Activated CD4-positive, alpha-beta T cell treated with anti-CD3 and anti-CD28 coated beads, Interleukin-2, amount 10 ng/mL, durations not matched to agents 24 days and 14 days (primary cell): ENCODE measurements at places on chromosomes 2 and 18.

DNA sequence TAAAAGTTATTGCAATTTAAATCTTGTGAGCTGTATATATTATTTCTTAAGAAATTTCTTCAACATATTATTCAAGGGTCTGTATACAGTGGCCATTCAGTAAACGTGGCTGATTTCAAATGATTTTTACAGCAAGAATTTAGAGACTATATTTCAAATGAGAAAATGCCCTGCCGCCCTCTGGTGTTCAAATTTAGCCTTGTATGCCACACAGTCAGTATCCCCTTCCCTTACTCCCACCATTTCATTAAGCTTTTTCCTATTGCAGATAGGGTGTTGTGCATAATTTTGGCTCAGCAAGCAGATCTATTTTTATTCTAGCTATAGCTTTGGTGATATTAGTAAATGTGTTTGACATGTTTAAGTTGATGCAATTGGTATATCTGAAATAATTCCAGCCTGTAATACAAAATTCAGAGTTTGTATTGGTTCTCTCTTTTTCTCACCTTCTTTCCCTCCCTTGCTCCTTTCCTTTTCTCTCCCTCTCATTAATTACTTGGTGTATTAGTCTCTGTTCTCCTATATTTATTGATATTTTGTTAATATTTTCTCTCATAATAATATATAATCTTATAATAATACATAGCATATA is 22.8 kb upstream of the SCN7A start:
- no peak for DNase-seq

DNA sequence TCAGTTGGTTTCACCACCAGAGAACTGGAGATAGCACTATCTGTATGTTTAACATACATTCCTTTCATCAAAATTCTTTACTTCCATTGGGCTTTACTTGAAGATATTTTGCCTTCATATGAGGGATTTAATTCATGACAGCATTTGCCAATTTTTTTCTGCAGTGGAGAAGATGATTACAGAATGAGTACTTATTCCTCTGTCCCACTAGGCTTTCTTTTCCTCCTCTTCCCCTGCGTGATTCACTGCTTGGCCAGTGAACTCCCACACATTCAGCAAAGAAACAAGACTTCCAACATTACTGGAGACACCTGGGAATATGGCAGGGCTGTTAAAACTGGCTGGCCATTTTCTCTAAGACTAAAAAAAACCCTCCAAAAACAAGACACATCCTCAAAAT is 425.8 kb upstream of the KCNH7 start:
- DNase-seq: no peak

GRCh38 chr2:171741189-171741588 is 53.9 kb downstream of the DYNC1I2 start:
- DNase-seq: peak; percentile 28

DNA sequence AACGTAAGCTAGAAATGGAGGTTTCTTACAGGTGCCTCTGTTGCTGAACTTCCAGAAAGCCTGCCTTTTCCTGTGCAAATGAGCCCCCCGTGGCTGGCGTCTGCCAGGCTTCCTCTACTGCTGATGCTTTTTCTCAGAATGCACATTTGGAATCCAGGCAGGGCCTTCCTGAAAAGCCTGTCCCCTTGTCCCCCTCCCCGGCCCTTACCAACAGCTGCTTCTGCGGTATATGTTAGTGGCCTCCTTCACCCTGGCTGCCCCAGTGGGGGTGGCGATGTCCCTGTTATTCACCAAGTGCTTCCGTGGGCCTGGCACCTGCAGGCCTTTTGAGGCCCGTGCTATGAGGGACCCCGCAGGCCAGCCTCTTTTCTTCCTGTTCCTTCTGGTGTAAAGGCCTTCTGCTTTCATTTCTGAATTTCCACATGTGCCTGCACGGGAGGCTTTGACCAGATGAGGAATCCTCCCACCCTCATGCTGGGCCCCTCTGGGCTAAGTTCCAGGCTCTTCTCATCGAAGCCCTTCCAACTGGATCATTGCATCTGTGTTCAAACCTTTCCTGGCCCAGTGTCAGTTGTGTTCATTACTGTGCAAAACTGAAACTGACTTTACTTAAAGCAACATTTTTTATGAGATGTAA is 10.4 kb downstream of the CNDP2 start:
- DNase-seq: no peak

DNA sequence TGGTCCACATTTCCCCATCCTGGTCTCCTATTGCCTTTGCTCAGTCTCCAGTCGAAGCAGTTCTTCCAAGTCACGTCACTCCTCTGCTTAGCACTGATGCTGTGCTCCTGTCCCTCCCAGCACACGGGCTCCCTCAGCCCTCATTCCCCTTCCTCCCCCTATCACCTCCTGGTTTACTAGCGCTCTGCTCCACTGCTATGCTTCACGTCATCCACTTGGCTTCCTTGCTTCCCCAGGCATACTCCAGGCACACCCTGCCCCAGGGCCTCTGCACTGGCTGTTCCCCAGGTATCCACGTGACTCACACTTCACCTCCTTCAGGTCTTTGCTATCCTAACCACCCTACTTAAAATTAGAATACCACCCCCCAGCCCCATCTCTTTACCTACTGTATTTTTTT is 269.3 kb downstream of the GLI2 start:
- no peak for DNase-seq

DNA sequence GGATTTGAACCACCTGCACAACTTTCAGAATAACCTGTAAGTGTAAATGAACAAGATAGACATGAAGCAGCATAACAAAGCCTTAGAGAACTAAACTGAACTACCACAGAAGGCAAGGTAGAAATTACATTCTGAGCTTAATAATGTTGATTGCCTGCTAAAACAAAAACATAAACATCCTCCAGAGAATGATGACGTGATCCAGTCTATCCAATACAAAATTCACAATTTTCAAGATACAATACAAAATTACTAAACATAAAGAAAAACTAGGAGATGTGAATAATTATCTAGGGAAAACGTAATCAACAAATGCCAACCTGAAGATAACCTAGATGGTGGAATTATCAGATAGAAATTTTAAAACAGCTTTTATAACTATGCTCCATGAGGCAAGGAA is 40.7 kb upstream of the EGR4 start:
- no peak for DNase-seq

- peak; percentile 75 for DNase-seq
These were observed 244.9 kb upstream of the CXCR4 start for GRCh38 chr2:136362676-136363390.

DNA sequence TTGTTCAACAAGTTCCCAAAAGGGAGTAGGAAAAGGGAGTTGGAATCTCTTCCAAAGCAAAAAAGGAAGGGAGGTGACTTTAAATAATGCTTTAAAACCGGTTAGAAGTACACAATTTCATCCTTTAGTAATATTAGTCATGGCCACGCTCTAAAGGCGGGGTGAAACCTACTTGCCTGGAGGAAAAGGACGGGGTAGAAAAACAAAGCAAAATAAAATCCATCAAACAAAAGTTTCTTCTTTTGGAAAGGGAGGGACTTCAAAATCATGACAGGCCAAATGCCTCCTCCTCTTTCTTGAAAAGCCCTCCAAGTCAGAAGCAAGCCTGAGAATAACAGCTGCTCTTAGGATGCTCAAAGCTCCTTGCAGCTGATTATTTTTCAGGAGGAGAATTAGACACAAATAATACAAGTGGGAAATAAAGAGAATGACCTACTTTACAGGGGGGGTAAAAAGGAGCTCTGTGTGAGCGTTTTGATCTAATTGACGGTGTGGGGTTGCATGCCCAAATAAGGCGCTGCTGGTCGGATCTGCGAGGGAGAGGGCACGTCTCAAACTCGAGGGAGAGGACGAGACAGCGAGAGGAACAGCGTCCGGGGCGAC is 1.8 kb upstream of the NPAS2 start:
- peak; percentile 62 for DNase-seq

GRCh38 chr18:75066936-75067335 is 142.0 kb downstream of the PTGR3 start:
- no peak for DNase-seq

GRCh38 chr2:36919041-36919837 is 47.1 kb downstream of the STRN start:
- DNase-seq: no peak

DNA sequence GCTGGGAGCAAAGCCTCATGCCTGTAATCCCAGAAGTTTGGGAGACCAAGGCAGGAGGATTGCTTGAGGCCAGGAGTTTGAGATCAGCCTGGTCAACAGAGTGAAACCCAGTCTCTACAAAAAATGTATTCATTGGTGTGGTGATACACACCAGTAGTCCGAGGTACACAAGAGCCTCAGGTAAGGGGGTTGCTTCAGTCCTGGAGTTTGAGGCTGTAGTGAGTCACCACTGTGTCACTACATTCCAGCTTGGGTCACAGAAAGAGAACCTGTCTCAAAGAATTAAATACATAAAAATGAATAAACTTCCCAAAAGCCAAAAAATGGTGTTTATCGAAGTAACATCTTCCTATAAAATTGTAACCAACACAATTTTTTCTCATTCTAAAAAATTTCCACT is 568.1 kb upstream of the LINC00305 start:
- DNase-seq: no peak

DNA sequence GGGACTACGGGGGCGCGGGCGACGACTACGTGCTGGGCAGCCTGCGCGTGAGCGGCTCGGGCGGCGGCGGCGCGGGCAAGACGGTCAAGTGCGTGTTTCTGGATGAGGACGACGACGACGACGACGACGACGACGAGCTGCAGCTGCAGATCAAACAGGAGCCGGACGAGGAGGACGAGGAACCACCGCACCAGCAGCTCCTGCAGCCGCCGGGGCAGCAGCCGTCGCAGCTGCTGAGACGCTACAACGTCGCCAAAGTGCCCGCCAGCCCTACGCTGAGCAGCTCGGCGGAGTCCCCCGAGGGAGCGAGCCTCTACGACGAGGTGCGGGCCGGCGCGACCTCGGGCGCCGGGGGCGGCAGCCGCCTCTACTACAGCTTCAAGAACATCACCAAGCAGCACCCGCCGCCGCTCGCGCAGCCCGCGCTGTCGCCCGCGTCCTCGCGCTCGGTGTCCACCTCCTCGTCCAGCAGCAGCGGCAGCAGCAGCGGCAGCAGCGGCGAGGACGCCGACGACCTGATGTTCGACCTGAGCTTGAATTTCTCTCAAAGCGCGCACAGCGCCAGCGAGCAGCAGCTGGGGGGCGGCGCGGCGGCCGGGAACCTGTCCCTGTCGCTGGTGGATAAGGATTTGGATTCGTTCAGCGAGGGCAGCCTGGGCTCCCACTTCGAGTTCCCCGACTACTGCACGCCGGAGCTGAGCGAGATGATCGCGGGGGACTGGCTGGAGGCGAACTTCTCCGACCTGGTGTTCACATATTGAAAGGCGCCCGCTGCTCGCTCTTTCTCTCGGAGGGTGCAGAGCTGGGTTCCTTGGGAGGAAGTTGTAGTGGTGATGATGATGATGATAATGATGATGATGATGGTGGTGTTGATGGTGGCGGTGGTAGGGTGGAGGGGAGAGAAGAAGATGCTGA is 1.4 kb downstream of the SOX11 start:
- peak; percentile 58 for DNase-seq

- no peak for DNase-seq
These were observed 19.9 kb upstream of the IL1R2 start for GRCh38 chr2:101971836-101972235.

DNA sequence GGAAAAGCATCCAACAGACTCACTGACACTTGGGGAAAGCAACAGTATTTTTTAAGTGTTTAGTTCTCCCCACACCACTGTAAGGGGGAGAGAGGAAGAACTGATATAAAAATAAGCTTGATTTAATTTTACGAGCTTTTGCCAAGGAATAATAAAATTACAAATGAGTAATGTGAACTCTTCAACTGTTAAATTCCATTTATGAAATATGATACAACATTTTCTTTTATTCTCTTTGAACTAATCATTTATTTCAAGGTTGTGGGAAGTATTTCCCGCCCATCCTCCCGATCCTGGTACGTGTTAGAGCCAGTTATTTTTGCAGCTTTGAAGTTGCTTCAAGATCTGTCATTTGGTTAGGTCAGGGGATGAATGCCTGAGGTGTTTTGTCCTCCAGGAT is 35.2 kb downstream of the WDPCP start:
- DNase-seq: no peak

- DNase-seq: no peak
These were observed 722.7 kb downstream of the TSN start for GRCh38 chr2:122478117-122478516.

- DNase-seq: no peak
These were observed 251.7 kb downstream of the LRRTM4 start for GRCh38 chr2:77270433-77270832.

GRCh38 chr2:43034921-43035320 is 191.5 kb downstream of the ZFP36L2 start:
- DNase-seq: no peak

DNA sequence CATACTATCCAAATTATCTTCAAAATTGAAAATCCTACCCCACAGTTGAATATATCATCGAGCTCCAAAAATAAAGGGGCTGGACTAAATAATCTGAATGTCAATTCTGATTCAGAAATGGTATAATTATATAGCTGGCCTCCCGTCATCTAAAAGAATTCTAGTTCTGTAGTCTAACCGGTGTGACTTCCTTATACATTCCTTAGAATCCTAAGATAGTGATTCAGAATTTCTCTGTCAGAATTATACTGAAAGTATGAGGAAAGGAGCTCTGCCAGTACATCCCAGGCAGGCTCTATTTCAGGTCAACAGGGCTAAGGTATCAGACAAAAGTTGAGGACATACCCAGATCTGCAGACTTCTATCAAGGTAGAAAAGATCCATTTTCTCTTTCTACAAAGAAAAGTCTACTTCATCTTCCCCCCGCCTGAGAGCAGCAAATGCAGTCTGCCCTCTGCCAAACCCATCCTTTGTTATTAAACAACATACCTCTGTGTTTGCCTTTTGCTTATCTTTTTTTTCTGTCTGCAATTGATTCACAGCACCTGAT is 128.5 kb downstream of the METTL4 start:
- no peak for DNase-seq

DNA sequence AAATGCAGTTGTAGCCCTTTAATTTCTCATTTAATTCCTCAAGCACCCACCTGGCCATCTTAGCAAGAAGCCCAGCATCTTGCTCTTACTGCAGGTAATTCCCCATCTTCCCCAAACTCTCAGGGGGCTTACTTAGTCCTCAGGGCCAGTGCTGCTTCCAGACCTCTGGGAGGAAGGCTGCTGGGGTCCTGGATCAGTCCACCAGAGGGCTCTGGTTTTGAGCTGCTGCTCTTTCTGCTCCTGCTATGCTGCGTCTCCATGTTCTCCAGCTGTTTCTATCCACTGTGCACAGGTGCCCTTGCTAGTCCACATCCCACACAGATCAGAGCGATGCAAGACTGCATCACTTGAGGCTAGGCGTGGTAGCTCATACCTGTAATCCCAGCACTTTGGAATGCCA is 34.5 kb upstream of the TMEM87B start:
- DNase-seq: no peak

GRCh38 chr18:26462355-26462754 is 86.0 kb downstream of the KCTD1 start:
- DNase-seq: no peak

DNA sequence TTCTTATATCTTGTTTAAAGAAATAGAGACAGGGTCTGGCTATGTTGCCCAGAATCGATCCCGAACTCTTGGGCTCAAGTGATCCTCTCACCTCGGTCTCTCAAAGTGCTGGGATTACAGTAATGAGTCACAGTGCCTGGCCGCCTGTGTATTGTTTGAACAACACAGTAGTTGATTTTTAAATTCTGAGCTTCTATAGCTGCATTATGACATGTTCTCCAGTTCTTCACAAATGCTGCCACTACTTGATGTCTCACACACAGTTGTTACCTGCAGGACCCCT is 7.7 kb upstream of the RHOB start:
- no peak for DNase-seq
